ENCODE measurements at places on chromosomes 2 and 18.
A peak's percentile ranks its signal among the peaks of the same experiment; 100 is the strongest.

DNA sequence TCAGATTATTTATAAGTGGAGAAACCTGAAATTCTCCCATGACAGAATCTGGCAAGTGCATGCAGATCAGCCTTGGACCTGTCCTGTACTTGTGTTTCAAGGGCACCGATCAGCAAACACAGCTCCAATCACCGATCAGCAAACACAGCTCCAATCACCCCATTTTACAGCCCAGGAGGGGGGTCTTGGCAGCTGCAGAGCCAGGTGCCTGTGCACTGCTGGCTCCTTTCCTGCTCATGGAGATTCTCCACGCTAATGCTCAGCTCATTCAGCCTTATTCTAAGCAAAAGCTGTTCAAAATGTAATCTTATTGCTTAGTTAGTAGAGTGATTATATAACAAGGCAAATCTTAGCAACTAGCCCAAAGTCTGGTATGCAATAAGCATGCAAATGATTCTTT is 623.1 kb upstream of the HS6ST1 start:
- no peak for DNase-seq

GRCh38 chr2:212814941-212815340 is 276.3 kb upstream of the ERBB4 start:
- DNase-seq = no peak

DNA sequence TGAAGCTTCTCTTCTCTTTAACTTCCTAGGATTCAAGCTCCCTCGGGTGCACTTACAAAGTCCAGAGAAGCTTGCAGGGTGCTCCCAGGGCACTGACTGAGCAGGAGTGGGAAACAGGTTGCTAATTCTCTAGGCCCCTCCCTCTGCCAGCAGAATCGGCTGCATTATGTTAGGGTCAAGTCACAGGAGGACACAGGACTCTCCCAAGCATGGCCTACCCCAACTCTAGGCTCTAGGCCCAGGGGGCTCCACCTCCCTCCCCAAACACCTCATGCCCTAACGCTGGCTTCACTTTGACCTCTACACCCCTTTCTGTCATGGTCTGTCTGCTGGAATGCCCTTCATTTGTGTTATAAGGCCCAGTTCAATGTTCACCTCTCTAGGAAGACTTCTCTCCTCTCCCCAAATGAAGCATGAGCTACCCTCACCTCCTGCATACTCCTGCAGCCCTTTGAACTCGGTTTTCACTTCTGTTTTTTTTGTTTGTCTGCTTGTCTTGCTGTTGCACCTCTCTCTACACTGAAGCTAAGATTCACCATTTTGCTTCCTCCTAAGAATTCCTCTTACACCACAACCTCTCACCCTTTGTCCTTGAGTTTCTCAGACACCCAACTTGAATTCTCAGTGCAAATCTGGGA is 521.8 kb upstream of the ID2 start:
- peak; percentile 81 for DNase-seq

- DNase-seq = no peak
Observed at GRCh38 chr18:39434223-39434920, 1868.8 kb upstream of the CELF4 start.

DNA sequence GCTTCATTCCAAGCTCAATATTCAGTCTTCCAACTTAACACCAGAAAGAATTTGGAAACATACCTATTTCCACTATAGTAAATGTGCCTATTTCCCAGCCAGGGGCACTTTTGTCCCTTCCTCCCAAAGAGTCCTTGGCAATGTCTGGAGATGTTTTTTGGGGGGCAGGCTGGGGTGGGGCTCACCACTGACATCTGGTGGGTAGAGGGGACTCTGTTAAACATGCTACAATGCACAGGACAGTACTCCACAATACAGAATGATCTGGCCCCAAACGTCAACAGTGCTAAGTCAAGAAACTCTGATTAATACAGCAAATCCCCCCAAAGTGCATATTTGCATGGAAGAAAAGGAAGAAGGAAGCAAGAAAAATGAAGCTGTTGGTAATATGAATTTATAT is 61.7 kb downstream of the SMIM21 start:
- no peak for DNase-seq

GRCh38 chr2:38690499-38691420 is 24.8 kb downstream of the GALM start:
- no peak for DNase-seq

DNA sequence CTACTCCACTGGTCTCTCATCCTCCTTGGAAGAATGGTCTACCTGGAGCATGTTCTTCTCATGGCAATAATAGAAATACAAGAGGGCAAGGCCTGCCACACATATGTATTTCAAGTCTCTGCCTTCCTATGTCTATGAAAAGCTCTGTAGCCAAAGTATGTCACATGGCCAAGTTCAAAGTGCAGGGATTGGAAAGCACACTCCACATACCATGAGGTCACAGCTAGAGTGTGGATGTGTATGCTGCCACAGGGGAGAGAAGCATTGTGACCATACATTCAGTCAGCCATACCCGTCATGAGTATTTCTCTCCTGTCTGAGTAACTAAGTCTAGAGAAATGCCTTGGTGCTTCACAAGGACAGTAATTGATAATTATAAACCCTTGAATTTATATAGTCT is 8.8 kb upstream of the EIF2AK3 start:
- DNase-seq = no peak

- DNase-seq = no peak
Observed at GRCh38 chr2:69065735-69066336, 52.9 kb downstream of the ANTXR1 start.

DNA sequence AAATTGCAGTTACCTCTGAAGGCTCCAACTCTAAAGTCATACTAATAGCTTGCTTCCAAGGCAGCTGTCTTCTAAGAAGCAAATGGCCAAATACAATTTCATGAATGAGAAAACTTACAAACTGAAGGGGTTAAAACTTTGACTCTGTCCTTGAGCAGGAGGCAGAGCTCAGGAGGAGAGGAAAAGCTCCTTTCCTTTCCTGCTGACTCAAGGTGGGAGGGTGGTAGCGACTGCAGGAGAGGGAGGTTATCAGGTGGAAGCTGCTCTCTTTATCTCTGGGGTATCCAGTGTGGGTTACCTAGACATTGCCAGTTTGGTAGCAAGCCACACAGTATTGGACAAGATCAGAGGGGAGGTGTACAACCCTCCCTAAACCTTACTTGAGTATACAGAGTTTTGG is 2.7 kb upstream of the EFEMP1 start:
- DNase-seq = no peak

DNA sequence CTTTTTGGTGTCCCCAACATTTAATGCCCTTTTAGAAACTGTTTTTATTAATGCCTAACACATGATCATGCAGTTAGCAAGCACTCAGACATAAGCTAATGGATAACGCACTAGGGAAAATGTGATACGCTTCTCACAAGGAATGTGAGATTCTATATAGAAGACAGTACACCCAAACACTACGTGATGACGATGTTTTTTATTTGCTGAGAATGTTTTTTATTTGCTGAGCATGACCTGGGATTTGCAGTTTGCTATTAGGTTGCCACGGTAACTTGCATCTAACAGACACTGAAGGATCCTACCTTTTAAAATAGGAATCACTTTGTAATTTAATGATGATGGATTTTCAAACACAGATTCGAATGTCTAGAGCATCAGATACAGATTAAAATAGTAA is 4.9 kb downstream of the SMC6 start:
- DNase-seq = no peak

- no peak for DNase-seq
Observed at GRCh38 chr2:111930409-111930808, 32.0 kb downstream of the MERTK start.

DNA sequence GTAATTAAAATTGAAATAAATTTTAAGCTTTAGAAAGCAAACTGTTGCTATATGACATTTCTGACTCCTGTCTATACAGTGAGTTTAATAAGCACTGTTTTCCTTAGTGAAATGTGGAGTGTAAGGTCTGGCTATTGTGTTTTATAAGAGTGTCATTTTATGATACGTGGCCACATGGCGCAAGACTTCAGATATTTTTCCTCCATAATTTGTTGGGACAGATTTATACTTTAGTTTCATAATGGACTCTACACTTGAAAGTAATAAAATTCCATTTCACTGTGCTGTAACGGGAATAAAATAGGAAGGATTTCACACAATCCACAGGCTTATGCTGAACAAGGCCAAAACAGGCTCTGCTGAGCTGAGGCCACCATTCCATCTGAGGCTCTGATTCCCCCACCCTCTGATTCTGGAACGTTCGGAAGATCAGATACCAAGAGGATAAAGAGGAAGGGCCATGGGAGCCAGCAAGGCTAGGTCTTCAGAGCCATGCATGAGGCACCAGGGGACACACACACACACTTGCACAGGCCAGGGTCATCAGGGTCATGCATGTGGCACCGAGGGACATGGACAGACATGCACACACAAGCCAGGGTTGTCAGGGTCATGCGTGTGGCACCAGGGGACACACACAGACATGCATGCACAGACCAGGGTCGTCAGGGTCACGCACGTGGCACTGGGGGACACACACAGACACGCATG is 35.6 kb downstream of the HDAC4 start:
- no peak for DNase-seq

All from OCI-LY7 (cell line).